ENCODE measurements at places on chromosomes 5 and 9.

GRCh38 chr5:178068293-178068692 is 45.0 kb upstream of the N4BP3 start:
- DNase-seq = no peak

- DNase-seq = no peak
Observed at GRCh38 chr9:11374926-11375325, 762.1 kb upstream of the PTPRD start.

GRCh38 chr5:135242021-135242865 is 156.8 kb downstream of the MACROH2A1 start:
- DNase-seq = no peak

- DNase-seq = no peak
Observed at GRCh38 chr9:73095425-73095824, 56.2 kb upstream of the ANXA1 start.

- DNase-seq = no peak
Observed at GRCh38 chr9:80720579-80720978, 968.8 kb downstream of the TLE1 start.

- no peak for DNase-seq
Observed at GRCh38 chr5:116522356-116523136, 52.1 kb downstream of the SEMA6A start.
